NCI-H1092 (cell line): ENCODE measurements at places on chromosomes 6 and 20.

GRCh38 chr6:18241208-18242038, 22.9 kb downstream of the DEK start:
- no peak for DNase-seq

- no peak for DNase-seq
These were observed 13.1 kb upstream of the NT5DC1 start for GRCh38 chr6:116087437-116088027.

- peak; percentile 26 for DNase-seq
These were observed 1.1 kb downstream of the JAG1 start for GRCh38 chr20:10672624-10673127.

GRCh38 chr6:107667790-107668189, 156.3 kb downstream of the SCML4 start:
- DNase-seq, result no peak

- DNase-seq, result no peak
These were observed 125.7 kb upstream of the ARID1B start for GRCh38 chr6:156651486-156651885.

GRCh38 chr6:70673601-70674000, 5.9 kb downstream of the SMAP1 start:
- no peak for DNase-seq

- DNase-seq, result no peak
These were observed 93.3 kb upstream of the SULF2 start for GRCh38 chr20:47878601-47879027.
